ENCODE measurements at places on chromosomes 2 and 18.

GRCh38 chr2:157336137-157337010, 10.8 kb upstream of the ERMN start:
- DNase-seq: peak; percentile 65

DNA sequence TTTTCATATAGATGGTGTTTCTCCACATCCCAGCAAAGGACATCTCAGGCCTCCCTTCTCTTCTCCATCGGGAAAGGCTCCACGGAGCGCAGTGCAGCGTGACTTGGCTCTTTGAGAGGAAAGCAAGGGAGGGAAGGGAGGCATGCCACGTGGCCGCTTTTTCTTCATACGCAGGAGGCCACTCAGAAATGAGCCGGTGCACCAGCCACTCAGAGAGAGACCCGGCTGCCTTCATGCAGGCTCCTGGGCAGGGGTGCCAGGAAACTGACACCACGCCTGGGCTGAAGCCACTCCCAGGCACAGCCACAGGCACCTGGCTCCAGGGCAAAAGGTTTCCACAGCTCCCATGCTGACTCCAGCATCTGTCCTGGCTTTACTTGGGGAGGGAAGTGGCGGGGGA, 11.1 kb upstream of the LOXHD1 start:
- DNase-seq: no peak

GRCh38 chr2:98588880-98589431, 19.4 kb downstream of the COA5 start:
- DNase-seq: no peak

DNA sequence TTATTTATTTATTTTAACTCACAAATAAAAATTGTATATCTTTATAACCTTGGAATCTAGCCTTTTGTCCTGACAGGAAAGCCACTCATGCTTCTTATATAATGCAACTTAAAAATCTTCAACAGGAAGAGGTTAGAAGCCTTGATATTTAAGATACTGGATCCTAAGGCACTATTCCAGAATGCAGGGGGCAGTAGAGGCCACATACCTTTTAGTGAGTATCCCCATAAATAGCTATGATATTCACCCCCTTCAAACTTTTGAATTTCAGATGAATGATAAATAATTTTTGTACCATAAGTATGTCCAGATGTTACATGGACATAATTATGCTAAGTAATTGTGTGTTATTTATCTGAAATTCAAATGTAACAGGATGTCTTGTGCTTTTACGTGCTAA, 592.7 kb upstream of the VRK2 start:
- DNase-seq: no peak

DNA sequence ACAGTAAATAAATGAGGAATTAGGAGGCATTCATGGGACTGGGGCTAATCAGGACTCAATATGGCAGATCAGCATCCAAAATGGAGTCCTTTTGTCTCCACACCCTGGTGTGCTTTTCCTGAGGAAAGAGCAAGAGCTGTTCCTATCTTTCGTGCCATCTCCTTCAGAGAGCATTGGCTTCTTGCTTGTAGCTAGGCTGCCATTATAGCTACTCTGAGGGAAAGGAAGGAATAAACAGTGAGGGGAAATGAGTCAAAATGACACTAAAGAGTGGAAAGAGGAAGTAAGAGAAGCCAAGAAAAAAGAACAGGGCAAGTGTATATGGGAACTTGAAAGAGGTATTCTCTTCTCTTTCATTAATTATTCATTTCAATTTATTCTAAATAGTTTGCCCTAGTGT, 8.4 kb upstream of the NMI start:
- peak; percentile 51 for DNase-seq

- DNase-seq: no peak
Observed at GRCh38 chr2:110969696-110970095, 151.0 kb upstream of the BCL2L11 start.

DNA sequence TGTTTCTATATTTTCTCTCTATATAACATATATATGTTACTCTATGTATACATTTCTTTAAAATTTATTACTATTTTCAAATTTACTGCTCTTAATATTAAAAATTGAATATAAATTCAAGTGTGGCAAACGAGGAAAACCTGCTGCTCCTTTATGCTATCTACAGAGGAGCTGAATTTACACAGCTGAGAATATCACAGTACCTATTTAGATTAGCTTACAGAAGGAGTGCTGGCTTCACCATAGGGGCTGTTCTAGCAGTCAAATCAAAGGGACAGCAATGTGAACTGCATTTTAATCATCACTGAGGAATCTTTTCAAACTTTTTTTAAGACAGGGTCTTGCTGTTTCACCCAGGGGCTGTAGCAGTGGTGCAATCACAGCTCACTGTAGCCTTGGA, 213.8 kb downstream of the SRBD1 start:
- no peak for DNase-seq

DNA sequence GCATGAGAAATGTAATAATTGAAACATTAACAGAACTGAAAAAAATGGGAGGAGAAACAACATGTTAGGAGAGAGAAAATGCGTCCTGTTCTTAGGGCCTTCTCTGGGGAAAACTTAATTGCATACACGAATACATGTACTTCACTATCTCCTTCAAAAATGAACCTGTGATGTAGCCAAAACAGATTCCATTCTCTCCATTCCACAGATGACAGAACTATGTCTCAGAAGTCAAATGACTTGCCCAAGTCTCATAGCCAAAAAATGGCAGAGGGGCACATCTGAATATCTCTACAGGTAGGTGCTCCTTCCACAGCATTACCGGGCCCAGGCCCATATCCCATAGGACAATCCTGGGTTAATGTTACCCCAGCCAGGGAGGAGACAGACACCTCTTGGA, 3.9 kb upstream of the DCTN1 start:
- DNase-seq: no peak

GRCh38 chr2:174051741-174052583, 86.8 kb upstream of the SP3 start:
- no peak for DNase-seq

DNA sequence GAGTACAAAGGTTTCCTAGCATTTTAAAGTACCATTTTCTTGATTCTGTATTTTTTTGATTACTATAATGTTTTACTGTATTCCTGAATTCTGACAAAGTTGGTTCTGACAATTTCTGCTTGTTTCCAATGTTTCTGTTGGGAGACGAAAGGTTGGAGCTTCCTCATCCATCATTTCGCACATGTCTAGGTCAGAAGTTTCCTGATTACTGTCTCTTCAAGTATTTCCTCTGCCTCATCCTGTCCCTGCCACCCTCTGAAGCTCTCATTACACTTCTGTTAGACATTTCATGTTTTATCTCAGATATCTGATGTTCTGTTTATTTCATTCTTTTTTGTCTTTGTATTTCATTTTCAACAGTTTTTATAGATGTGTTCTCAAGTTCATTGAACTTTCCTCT, 895.8 kb downstream of the TSN start:
- no peak for DNase-seq

DNA sequence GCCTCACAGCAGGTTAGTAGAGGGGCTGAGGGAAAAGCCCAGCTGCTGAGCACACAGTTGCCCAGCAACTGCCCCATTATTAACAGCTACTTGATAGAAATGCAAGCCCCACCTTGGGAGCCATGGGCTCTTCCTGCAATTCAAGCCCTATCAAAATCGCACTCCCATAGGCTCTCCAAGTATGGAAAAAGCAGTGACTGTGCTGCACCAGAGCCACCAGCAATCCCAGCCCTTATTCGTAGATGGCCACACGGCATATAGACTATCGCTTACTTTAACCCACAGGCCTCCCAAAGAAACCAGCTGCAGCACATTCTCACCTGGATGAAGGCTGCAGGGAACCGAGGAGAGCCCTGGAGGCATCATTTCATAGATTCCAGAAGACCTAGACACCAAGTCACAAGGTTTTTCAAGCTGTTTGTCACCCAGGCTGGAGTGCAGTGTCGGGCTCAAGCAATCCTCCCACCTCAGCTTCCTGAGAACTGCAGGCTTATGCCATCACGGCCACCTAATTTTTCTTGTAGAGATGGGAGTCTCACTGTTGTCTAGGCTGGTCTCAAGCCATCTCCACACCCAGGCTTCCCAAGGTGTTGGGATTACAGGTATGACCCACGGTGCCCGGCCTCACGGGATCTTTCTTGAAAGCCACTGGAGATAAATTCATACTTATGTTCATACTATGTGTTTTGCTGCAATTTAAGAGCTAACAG, 11.3 kb downstream of the NCL start:
- no peak for DNase-seq

- DNase-seq: no peak
Observed at GRCh38 chr2:190501702-190502407, 32.7 kb downstream of the NEMP2 start.

DNA sequence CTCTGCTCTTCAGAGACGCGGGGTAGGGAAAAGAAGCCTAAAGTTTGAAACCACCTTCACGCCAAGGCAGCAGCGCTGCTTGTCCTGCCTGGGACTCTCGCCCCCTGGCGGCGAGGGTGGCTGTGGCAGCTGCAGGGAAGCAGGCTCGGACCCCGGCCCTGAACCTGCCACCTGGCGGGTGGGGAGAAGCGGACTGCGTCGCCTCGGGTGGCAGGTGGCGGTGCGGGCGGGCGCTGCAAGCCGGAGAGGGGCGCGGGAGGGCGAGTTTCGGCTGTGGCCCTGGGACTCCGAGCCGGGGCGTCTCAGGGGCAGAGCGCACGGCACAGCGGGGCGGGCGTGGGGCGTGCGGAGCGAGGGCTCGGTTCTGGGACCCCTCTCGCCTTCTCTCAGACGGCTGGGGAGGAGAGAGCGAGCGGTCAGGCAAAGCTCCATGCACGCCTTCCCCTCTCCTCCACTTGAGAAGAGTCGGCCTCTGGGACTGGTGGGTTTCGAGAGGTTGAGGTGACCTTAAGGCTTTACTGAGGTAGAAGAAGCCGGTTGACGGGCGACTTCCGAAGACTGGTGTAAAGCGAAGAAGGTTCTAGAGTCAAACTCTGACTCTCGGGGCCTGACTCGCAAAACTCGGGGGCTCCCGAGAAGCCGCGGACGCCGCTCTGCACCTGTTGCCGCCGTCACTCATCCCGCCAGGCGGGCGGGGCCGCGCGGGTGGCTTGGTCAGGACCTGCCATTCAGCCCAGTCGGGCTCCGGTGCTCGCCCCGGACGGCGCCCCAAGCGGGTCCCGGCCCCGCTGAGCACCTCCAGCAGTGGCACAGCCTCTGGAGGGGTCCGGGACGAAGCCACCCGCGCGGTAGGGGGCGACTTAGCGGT, 1.1 kb upstream of the BOLL start:
- peak; percentile 56 for DNase-seq

DNA sequence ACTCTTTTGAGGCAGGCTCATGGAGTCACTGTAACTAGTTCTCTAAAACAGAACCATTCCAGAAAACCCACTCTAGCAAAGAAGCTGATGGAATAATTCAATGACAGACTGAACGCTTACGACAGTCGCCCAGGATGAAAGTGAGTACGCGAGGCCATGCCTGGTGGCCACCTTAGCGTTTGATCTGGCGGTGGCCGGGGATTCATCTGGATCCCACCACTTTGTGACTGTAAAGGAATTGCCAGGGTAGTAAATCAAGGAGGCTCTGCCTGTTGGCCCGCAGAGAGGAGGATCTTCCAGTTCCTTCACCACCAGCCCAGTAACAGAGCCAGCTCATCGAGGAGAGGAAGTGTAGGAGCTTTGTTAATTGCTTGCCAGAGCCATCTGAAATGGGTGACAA, 34.6 kb downstream of the GREB1 start:
- peak; percentile 15 for DNase-seq

DNA sequence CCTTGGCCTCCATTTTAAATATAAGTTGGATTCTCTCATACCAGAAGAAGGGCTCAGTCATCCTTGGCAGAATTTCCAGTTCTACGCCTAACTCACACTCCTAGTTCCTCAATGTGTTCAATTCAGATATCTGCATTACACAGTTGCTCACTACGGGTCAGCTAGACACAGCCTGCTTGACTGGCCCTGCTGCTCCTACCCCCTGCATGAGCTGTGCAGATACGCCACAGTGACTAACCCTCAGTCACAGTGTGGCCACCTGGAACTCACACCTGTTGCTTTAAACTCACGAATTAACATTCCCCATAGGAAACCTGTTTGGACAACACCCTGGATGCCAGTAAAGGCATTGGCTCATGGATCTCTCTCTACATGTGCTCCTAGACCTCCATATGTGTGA, 429.6 kb downstream of the NCKAP5 start:
- DNase-seq: no peak

GRCh38 chr2:232512602-232513001, 7.6 kb upstream of the PRSS56 start:
- DNase-seq: no peak

DNA sequence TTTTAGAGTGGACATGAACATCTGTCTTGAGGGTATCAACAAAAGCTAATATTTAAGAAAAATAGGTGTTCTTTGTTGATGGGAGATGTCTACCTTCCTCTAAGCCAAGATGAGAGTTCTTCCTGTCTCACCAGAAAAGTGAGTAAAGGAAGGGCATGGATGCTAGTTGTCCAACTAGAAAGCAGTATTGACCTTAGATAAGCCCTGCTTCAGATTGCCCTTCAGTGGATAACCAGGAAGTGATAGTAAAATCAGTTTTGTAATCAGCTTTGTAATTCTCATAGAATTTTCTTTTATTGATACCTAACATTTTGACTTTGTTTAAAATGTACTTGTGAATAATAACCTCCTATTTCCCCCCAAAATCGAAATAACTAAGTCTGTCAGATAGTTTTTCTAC, 134.7 kb downstream of the ZNF407 start:
- no peak for DNase-seq

DNA sequence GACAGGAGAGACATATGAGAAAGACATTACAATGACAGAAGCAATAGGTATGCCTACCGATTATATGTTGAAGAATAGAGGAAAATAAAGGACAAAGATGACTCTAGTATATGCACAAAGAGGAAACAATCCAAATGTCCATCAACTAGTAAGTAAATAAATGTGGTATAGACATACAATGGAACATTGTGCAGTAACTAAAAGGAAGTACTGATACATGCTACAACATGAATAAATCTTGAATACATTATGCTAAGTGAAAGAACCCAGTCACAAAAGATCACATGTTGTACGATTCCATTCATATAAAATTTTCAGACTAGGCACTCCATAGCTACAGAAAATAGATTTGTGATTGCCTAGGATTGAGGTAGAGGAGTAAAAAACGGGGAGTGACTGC, 28.5 kb upstream of the PGAP1 start:
- DNase-seq: no peak

DNA sequence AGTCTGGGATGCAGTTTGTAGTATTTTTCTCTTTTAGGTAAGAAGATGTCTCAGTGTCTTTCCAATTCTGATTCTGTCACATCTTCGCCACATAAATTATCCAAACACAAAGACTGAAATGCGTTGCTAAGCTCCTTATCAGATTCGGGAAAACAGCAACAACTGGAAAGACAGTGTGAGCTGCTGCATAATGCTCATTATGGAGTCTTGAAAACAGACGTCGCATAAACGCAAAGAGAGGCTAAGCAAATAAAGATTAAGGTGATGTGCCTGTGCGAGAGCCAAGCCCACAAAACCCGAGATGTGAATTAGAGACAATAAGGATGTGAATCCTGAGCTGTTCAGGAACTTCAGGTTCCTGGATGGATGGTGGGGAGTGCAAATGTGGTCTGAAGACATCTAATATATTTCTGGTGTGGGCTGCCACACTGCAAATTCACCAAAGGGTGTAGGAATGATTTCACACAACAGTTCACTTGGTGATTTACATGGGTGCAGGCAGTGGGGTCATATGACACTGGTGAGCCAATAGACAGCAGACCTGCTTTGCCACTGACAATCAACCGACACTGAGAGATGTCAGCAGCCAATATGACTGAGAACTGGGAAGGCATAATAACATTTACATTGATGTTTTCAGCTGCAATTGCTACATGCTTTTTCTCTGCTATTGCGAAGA, 195.8 kb downstream of the MTX2 start:
- no peak for DNase-seq
